Nephron progenitor cell (in vitro differentiated cells): ENCODE measurements at places on chromosomes 12 and 14.
A peak's percentile ranks its signal among the peaks of the same experiment; 100 is the strongest.

- no peak for DNase-seq
Measured at GRCh38 chr12:49461221-49461620, 77.6 kb upstream of the KCNH3 start.

DNA sequence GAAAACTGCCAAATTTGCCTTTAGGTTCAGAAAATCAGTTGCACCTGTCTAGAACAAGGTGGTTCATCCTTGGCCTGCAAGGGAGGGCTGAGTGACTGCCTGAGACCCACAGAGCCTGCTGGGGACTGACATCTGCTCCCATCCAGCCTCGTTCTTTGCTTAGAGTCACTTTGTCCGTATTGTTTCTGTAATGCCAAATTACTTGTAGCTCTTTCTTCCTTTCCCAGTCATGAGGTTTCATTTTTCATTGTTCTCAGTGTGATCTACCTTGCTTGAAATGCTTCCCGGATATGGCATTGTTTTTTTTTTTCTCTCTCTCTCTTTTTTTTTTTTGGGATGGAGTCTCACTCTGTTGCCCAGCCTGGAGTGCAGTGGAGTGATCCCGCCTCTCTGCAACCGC lies 21.3 kb downstream of the TSPAN9 start:
- DNase-seq, result no peak

- no peak for DNase-seq
Measured at GRCh38 chr14:38824706-38825105, 278.3 kb downstream of the SEC23A start.

GRCh38 chr12:92338102-92338501 lies 192.5 kb upstream of the BTG1 start:
- DNase-seq, result no peak

DNA sequence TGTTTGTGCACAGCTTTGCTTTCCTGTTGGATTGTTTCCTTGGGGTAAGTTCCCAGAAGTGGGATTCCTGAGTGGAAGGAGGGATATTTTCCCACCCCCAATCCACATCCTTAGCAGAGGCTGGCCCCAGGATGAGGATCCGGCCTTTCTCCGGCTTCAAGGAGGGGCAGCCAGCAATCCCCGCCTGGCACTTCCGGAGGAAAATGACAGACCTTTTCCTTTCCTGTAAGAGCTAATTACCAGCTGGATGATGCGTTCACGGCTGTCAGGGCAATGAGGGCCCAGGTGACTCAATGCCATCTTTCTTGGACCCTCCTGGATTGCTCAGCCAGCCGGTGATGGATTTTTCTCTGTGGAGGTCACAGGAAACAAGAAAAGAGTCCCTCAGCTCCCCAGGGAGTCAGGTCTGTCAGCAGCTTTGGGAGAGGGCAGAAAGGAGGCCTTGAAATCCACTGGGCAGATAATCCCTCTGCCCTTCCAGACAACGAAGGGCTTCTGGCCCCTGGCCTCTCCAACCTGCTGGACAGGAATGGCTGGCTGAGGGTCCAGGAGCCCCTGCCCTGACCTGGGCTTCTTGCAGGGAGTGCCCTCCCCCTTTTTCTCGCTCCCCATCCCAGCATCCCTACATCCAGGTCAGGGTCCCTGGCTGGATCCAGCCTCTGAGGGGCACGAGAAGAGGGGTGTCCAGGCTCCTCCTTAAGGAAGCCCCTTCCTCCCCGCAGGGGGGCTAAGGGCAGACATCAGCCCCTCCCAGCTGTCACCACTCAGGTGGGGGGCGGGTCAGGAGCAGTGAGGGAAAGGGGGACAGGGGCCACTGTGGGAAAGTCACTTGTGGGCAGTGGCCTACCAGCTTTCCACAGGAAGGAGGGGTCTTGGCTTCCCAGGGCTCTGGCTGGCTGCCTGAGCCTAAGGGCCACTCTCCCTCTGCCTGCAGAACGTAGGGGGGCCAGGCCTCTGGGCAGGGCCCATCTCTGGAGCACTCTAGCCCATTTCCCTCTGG lies 16.1 kb upstream of the CCDC85C start:
- DNase-seq, result no peak

DNA sequence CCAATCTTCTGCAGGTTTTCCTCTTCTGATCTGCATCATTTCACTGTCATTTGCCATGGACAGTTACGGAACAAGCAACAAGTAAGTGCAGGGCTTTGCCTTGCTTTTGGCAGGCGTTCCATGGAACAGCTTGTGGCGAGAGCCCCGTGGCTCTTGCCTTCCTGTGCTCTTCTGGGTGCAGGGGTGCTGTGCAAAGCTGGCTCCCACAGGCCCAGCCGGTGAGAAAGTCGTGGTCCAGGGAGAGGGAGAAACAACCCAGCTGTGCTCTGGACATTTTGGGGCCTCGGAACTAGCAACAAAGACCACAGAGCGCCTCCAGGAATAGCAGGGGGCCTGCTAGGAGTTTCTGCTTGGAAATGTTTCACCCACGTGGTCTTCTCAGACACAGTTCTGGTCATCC lies 164.7 kb downstream of the ADGRD1 start:
- DNase-seq, result no peak

DNA sequence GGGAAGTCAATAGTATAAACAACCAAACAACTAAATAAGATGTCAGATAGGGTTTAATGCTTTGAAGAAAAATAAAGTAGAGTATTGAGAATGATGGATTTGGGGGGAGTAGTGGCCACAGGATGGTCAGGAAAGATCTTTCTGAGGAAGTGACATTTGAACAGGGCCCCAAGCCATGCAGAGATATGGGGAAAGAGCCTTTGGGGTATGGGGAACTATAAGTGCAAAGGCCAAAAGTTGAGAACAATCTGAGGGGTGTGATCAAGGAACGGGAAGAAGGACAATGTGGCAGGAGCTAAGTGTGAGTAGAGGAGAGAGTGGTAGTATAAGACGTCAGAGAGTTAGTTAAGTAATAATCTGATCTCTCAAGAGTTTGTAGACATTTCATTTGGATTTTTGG lies 1.3 kb downstream of the MRPS35 start:
- DNase-seq, result no peak

- DNase-seq, result no peak
Measured at GRCh38 chr14:29717901-29718300, 209.7 kb downstream of the PRKD1 start.

GRCh38 chr14:54189748-54190354 lies 207.0 kb upstream of the CDKN3 start:
- no peak for DNase-seq

DNA sequence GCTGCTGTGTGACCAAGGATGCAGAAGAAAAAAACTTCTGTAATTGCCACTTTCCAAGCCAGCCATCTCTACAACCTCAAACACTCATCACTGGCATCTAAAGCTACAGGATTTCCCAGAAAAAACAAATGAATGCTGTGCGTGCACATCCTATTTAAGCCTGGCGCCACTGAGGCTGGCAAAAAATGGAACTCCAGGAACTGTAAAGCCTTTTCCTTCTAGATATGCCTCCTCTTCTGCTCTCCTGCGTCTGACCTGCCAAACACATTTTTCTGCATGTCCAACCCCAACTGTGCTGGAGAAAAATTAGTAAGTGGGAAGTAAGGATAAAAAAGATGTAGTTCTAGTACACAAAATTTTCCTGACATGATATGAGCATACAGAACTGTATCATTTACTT lies 184.9 kb downstream of the ITPR2 start:
- DNase-seq, result no peak

GRCh38 chr12:101686176-101686575 lies 11.3 kb upstream of the CHPT1 start:
- DNase-seq, result no peak

DNA sequence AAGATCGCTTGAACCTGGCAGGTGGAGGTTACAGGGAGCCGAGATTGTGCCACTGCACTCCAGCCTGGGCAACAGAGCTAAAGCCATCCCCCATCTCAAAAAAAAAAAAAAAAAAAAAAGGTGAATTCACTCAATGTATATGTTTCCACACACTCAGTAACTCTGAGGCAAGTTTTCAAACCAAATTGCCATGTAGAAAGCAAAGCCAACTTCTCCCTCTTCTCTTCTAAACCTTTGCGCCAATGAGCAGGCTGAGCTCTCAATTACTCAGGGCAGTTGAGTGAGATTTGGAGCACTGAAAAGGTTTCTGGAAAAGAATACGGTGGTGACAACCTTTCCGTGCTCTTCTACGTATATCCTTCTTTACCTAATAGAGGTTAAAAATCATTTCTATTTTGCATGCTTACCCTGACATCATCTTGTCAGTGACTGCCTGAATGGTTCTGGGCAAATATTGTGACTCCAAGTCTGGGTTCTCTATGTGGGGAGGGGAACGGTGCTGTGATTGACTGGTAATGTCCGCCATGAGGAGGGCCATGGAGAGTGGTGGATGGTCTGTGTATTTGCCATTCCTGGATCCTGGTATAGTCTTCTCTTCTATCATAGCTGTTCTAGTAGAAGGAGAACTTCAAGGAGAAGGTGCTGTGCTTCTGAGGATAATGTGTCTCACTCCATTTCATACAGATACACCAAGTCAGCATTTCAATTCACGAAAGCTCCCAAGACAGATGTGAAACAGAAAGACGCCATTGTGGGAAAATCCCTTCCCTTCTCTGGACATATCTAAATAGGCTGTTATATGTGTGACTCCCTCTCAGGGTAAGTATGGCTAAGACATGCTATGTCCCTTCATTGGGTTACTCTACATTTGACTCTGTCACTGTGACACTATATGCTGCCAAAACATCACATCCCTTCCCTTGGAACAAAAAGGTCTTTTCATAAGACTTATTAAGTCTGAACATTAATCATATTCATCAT lies 46.2 kb upstream of the MED13L start:
- DNase-seq, result no peak

DNA sequence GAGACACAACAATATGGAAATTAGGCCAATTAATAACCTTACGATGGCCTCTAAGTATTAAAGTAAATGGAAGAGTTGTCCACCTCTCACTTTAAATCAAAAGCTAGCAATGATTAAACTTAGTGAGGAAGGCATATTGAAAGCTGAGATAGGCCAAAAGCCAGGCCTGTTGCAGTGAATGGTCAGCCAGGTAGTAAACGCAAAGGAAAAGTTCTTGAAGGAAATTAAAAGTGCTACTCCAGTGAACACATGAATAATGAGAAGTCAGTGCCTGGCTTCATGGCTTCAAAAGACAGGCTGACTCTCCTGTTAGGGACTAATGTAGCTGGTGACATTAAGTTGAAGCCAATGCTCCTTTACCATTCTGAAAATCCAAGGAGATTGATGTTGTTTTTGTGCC lies 135.3 kb downstream of the NDUFA12 start:
- no peak for DNase-seq

- DNase-seq, result no peak
Measured at GRCh38 chr14:52948836-52949235, 2.0 kb downstream of the FERMT2 start.

DNA sequence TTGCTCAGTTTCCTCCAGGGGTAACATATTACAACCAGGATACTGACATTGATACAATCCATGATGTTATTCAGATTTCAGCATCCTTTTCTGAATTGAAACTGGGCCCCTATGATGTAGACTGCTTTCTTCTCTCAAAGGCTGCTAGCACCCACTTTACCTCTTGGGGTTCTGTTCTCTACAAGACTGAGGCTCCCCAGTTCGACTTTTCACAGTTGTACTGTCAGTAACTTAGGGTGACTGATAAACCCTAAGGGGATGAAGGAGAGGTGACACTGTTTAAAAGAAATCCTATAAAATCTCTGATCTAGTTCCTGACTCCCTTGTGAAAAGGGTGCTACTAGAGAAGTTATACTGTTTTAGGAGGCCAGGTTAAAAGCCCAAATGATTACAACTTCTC lies 818 bp downstream of the VPS33A start:
- DNase-seq, result no peak

- DNase-seq, result no peak
Measured at GRCh38 chr12:109873653-109874052, 6.7 kb downstream of the GLTP start.

DNA sequence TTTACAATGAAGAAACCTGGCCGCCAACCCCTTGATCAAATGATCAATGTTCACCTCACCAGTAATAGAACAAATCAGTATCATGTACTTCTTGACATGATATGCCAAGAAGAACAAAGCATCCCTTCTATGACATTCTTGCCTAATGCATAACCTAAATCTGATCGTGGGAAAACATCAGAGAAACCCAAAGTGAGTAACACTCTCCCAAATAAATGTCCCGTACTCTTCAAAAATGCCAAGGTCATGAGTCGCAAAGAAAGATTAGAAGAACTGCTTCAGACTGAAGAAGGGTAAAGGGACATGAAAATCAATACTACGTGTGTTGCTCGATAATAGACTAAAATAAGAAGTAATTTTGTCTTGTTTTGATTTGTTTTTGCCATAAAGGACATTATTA lies 11.4 kb upstream of the SLC25A3 start:
- DNase-seq, result no peak

GRCh38 chr14:99274346-99275221 lies 2.6 kb upstream of the BCL11B start:
- peak; percentile 87 for DNase-seq

GRCh38 chr12:109961201-109961600 lies 35.0 kb downstream of the GIT2 start:
- DNase-seq, result no peak

DNA sequence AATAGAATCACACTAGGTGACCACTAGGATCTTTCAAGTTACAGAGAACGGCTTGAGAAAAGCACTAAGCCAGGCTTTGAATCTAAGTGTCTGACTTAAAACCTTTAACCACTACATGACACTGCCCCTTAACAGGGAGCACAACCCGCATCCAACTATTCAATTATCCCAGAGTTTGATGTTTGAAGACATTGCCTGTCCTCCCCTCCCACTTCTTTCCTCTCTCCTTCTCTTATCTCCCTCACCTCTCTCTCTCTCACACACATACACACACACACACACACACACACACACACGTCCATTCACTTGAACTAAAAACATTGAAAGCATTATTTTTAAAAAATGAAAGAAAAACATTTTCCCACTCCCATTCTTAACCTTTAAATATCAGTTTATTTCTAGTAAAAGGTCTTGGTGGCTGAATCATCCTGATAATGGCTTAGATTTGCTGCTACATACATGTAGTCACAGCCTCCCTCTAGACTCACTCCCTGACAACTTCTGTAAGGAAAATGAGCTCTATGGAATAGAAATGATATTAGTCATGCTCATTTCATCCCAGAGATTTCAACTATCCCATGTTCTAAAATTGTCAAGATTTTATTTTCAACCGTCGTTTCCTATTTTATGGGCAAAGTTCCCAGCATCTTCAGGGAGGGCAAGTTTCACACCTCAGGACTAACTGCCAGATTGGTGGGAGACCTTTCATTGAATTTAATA lies 53.5 kb upstream of the RAP1B start:
- DNase-seq, result no peak

GRCh38 chr12:26727482-26728204 lies 105.4 kb downstream of the ITPR2 start:
- DNase-seq, result no peak

- no peak for DNase-seq
Measured at GRCh38 chr14:91061056-91061887, 831 bp upstream of the RPS6KA5 start.

GRCh38 chr14:97036086-97036852 lies 239.1 kb downstream of the VRK1 start:
- DNase-seq, result no peak

GRCh38 chr12:46489951-46490388 lies 117.4 kb upstream of the SLC38A2 start:
- no peak for DNase-seq

DNA sequence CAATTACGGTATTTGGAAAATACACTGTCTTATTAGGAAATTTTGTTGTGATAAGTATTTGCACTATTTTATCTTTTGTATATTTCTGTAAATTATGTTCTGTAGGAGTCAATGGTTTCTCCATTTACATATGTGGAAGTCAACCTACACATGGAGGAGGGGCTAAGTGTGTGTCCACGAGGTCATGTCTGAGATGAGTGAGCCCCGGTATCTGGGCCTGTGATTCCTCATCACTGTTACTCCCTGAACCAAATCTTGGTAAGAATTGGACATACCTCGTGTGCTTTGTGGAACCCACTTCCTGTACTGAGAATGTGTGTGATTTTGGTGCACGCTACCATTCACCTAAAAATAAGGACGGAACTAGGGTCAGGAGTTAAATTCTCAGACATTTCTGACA lies 1105.5 kb downstream of the TMEM121 start:
- no peak for DNase-seq
